GM06990 (cell line): ENCODE measurements at places on chromosomes 3 and 15.
A peak's percentile ranks its signal among the peaks of the same experiment; 100 is the strongest.

DNA sequence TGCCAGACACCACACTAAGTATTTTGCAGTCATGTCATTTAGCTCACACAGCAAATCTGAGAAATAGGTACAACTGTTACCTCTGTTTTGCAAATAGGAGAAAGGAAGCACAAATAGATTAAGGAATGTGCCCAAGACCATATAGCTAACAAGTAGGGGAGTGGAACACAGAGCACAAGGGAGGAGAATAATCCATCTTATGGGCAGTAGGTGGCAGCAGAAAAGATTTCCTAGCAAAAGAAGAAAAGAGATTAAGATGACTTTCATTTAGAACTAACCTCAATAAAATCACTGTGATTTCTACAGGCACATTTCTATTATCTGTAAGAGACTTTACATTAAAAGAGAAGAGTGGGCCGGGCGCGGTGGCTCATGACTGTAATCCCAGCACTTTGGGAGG, 49.1 kb downstream of the NR1I2 start:
- DNase-seq: no peak

GRCh38 chr3:45990181-45990580, 5.4 kb downstream of the FYCO1 start:
- DNase-seq: no peak

- no peak for DNase-seq
These were observed 210.2 kb downstream of the OSBPL10 start for GRCh38 chr3:31770822-31771326.

GRCh38 chr3:197335428-197336132, 37.2 kb upstream of the DLG1 start:
- no peak for DNase-seq

DNA sequence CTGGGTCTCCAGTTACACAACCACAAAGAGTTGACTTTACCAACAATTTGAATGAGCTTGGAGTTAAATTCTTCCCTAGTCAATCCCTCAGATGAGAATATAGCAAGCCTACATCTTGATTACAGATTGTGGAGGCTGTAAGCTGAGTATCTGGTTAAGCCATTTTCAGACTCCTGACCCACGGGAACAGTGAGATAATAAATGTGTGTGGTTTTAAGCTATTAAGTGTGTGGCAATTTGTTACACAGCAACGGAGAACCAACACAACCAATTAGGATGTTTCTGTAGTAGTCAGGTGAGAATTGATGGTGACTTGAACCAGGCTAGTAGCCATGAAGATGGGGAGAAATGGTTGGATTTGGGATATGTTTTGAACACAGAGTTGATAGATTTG, 37.7 kb upstream of the SLC4A7 start:
- no peak for DNase-seq

- DNase-seq: no peak
These were observed 267.9 kb downstream of the PDCD6IP start for GRCh38 chr3:34066328-34066727.

DNA sequence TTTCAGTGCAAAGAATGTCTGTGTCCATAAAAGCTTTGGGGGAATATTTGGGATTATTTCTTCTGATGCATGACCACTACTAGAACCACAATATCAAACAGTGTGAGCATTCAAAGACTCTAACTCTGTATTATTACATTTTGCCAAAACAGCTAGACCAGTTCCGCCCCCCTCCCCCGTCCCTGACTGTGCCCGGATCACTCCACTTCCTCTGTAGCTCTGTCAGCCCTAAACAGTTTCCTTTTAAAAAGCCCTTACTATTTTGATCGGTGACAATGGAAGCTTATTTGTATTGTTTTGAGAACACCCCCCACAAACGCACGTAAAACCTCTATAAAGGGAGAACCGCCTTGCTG, 36.6 kb upstream of the EPHB3 start:
- DNase-seq: no peak

GRCh38 chr15:61028427-61028826, 200.7 kb downstream of the RORA start:
- DNase-seq: no peak

DNA sequence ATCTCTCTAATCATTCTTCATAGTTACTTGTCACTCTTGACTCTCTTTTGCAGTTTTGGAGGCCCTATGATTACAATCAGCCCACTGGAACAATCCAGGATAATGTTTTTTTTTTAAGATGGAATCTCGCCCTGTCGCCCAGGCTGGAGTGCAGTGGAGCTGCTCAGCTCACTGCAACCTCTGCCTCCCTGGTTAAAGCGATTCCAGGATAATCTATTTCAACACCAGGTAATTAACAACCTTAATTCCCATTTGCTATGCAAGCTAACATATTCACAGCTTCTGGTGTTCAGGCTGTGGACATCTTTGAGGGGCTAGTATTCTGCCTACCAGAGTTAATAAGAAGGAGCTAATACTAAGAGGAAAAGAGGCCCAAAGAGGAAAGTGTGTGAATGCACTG, 1.1 kb upstream of the BLOC1S6 start:
- no peak for DNase-seq

- no peak for DNase-seq
These were observed 22.8 kb upstream of the RFTN1 start for GRCh38 chr3:16536344-16536663.

GRCh38 chr3:110758208-110758607, 313.4 kb upstream of the NECTIN3 start:
- no peak for DNase-seq

- DNase-seq: no peak
These were observed 712.7 kb upstream of the LMCD1 start for GRCh38 chr3:7788881-7789280.

- no peak for DNase-seq
These were observed 76.0 kb upstream of the SNRK start for GRCh38 chr3:43210049-43211027.

DNA sequence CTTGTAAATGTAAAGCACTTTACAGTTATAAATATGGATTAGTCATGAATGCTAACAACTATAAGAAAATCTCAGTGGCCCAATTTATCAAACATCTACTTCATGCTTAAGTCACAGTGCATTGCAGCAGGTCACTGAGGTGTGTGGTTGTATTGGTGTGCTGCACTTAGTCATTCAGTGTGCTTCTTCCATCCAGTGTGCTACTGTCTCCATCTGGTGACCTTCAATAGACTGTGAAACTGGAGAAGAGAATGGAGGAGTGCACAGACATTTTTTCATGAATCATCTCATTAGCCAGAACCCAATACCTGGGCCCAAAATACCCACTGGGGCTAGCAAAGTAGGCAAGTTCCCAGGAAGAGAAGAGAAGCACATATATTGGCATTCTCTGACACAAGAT, 199.6 kb downstream of the SHOX2 start:
- DNase-seq: no peak

DNA sequence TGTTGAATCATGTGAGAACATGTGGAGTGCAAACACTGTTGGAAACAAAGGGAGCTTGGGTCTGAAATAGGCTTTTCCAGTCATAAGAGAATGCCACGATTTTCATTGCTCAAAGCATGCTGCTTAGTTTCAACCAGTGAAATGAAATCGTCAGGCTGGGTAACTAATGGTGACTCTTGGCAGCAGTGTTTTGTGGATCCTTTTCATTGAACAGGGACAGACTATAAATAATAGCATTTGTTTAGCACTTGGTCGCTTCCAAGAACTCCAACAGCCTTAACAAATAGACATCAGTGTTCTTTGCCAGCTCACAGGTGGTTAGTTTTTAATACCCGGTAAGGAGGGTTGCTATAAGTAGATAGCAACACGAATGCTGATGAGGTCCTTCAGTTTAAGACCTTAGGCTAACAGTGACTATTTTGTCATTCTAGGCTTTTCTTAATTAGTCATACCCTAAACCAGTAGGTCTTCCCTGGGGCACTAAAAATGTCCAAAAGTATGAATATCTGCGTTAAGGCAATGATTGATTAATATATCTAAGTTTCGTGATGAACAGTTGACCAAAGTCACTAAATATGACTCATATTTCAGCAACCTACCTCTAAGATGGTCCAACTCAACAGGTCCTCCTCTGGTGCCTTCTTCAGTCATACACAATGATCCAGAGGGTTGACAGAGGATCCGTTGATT, 15.8 kb downstream of the TP63 start:
- DNase-seq: peak; percentile 38

DNA sequence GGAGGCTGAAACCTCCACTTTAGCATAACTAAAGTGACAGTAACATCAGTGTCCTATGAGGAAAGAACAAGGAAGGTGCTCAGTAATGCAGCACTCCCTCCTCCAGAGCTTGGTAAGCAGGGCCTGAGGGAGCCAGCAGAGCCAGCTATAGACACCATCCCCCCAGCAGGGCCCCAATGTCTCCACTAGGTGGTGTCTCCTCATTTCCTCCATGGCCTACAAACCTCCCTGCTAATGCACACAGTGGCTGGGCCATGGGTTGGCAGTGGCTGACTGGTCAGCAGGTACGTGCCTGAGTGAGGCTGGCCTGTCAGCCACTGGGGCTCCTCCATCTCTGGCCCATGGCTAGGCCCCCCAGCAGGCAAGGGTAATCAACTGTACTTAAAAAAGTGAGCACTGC, 13.6 kb downstream of the MRPS25 start:
- DNase-seq: peak; percentile 40

- DNase-seq: no peak
These were observed 108.3 kb downstream of the OCA2 start for GRCh38 chr15:27990521-27991515.

- DNase-seq: peak; percentile 80
These were observed 2.3 kb upstream of the DNAH1 start for GRCh38 chr3:52313774-52314188.

GRCh38 chr3:177681852-177682251, 484.6 kb upstream of the TBL1XR1 start:
- peak; percentile 15 for DNase-seq

DNA sequence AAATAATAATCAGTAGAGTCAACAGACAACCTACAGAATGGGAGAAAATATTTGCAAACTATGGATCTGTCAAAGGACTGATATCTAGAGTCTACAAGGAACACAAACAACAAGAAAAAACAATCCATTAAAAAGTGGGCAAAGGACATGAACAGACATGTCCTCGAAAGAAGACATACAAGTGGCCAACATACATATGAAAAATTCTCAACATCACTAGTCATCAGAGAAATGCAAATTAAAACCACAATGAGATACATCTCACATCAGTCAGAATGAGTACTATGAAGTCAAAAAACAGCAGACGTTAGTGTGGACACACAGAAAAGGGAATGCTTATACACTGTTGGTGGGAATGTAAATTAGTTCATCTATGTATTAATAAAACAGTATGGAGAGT, 33.7 kb downstream of the SLC2A2 start:
- no peak for DNase-seq

- no peak for DNase-seq
These were observed 249.5 kb upstream of the EOMES start for GRCh38 chr3:27971600-27971999.

DNA sequence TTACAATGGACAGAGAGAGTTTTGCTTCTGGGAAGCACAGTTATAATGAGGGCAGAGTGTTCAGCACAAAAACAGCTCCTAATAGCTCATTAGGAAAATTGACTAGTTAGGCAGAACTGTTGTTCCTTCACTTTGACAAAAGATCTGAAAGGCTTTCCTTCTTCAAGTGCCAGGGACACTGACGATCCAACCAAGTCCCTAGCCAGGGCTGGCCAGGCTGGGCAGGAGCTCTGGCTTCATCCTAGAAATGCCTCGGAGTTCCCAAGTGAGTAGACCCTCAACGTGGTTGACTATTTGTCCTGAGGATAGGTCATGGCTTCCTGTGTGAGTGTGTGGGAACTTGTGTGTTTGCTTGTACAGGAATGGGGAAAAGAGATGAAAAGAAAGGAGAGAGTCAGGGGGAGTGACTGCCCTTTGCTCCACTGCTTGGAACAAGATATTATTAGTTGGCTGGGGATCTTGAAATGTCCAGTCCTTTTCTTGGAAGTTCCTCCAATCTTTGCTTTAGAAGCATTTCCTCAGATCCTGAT, 617.9 kb downstream of the NTRK3 start:
- DNase-seq: no peak

GRCh38 chr15:31230630-31231485, 95.8 kb upstream of the KLF13 start:
- peak; percentile 85 for DNase-seq
